ENCODE measurements at places on chromosomes 3 and 15.

GRCh38 chr15:65372787-65373067 is 5.1 kb downstream of the IGDCC3 start:
- no peak for DNase-seq

GRCh38 chr3:39291903-39292329 is 12.1 kb upstream of the CX3CR1 start:
- DNase-seq = no peak

DNA sequence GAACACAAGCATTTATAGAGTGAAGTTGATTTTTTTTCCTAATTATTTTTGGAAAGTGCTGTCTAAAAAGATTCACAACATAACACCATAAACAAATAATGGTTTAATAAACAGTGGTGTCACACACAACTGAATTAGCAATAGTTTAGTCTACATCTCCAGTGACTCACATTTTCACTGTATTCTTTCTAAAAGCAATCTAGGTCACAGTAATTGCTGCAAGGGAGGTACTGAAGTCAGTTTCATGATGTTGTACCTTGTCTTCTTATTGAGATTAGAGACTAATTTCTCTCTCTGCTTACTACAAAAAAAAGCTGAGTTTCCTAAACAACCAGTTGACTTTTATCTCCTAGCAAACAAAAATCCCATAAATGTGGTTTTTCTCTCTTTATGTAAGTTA is 29.6 kb downstream of the PLSCR4 start:
- no peak for DNase-seq

DNA sequence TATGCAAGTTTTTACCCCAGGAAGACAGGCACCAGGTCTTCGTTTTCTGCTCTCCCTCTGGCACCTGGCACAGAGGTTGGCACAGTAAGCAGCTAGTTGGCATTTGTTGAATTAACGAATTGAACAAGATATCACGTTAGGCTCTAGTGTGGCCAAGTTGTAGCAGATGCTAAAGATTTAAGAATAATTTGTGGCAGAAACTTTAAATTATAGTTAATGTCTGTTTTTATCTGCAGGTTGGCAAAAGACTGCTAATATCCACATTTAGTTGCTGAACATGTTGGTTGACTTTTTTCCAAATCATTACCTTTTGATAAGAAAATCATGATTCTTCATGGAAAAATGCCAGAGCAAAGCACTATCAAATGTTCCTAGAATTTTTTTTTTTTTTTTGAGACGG is 8.1 kb downstream of the CHRNA5 start:
- no peak for DNase-seq
